ENCODE measurements at places on chromosomes 7 and 10. TPM values are rescaled to one million over a fixed set of nuclear protein-coding genes. Genes with fewer than 3 reads are reported as not detected.
A peak's percentile ranks its signal among the peaks of the same experiment; 100 is the strongest.

CNOT4 gene
- total RNA-seq: 23.3 TPM

CPA4 gene
- not detected for total RNA-seq

PPP1R9A gene
- not detected for total RNA-seq

HKDC1 gene
- 1.4 TPM for total RNA-seq

DNA sequence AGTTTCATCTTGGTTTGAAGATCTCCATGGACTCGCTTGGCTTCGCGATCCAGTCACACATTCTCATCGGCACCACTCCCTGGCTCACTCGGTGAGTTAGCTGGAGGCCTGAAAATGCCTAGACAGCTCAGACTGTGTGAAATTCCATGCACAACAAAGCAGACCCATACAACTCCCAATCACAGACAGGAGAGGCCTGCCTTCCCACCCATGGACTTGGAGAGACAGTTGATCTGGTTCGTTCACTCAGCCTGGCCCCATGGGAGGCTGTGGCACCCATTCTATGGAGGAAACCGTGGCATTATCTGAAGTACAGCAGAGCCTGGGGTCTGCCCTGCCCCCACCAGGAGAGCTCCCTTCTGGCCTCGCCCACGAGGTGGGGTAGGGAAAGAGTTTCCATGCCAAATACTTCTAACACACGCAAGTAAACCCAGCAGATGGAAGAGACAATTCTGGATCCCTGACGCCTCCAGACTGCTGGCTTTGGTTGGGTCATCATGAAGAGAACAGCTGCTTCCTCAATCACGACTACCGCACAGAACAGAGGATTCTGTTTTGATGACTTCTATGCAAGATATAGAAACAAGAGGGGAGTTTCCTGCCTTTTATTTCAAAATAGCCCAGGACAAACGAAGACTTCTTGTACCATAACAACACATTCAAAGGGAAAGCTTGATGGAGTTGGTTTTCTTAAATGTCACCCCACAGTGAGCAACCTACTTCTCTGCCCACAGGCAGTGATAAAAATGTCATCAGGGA lies 15.9 kb downstream of the FAM53B start:
- H3K36me3 ChIP-seq: peaks cover 17% of the 10 kb centered on the region
- peak overlapping the region; percentile 62 for H3K27ac ChIP-seq

DNA sequence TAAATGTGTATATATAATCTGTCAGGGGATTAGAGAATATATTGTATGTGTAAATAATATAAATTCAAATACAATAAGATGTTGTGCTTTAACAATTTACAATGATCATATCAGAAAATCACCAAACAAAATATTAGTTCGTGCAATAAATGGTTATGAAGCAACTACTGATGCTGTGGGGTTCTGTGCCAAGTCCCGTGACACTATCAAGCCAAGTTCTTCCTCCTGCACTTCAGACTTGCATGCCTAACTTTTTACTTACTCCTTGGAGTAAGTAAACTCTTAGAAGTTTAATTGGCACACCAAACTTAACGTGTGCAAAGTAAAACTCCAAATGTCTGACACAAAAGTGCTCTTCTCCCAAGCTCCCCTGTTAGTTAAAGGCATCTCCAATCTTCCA lies 26.5 kb upstream of the TMEM254 start:
- DNase-seq: no peak
- no peaks in the 10 kb centered on the region for H3K4me1 ChIP-seq
- H3K27ac ChIP-seq: no peak overlapping the region
- H3K36me3 ChIP-seq: no peaks in the 10 kb centered on the region

- H3K4me1 ChIP-seq: no peaks in the 10 kb centered on the region
- H3K4me3 ChIP-seq: no peak overlapping the region
- no peak for DNase-seq
Measured at GRCh38 chr10:61018146-61018545, 74.2 kb upstream of the RHOBTB1 start.

DNA sequence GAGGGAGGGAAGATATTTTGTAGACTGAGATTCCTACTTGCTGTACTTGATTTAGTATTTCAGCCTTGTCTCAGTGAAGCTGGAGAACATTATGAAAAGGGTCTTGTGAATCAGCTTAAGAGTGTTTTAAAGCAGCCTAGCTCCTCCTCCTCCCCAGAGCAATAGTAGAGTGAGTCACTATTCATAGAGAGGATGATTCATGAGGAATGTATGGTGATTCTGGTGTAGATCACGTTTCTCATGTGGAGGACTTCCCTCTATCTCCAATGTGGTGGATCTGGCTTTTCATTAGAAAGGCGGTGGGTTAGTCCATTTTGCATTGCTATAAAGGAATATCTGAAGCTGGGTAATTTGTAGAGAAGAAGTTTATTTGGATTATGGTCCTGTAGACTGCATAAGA lies 340.1 kb upstream of the CHRM2 start:
- no peaks in the 10 kb centered on the region for H3K36me3 ChIP-seq
- H3K4me1 ChIP-seq: no peaks in the 10 kb centered on the region
- DNase-seq: no peak
- no peaks in the 10 kb centered on the region for H3K27me3 ChIP-seq
- no peak overlapping the region for H3K27ac ChIP-seq

GRCh38 chr10:80619036-80619435 lies 81.3 kb downstream of the SH2D4B start:
- DNase-seq: no peak
- H3K4me3 ChIP-seq: no peak overlapping the region
- H3K4me1 ChIP-seq: no peaks in the 10 kb centered on the region
- H3K27me3 ChIP-seq: peaks cover 3% of the 10 kb centered on the region
- no peaks in the 10 kb centered on the region for H3K36me3 ChIP-seq
- no peak overlapping the region for H3K27ac ChIP-seq

- no peaks in the 10 kb centered on the region for H3K4me1 ChIP-seq
- DNase-seq: no peak
- H3K27ac ChIP-seq: no peak overlapping the region
- no peak overlapping the region for H3K4me3 ChIP-seq
Measured at GRCh38 chr7:111954474-111955381, 251.5 kb downstream of the DOCK4 start.

DNA sequence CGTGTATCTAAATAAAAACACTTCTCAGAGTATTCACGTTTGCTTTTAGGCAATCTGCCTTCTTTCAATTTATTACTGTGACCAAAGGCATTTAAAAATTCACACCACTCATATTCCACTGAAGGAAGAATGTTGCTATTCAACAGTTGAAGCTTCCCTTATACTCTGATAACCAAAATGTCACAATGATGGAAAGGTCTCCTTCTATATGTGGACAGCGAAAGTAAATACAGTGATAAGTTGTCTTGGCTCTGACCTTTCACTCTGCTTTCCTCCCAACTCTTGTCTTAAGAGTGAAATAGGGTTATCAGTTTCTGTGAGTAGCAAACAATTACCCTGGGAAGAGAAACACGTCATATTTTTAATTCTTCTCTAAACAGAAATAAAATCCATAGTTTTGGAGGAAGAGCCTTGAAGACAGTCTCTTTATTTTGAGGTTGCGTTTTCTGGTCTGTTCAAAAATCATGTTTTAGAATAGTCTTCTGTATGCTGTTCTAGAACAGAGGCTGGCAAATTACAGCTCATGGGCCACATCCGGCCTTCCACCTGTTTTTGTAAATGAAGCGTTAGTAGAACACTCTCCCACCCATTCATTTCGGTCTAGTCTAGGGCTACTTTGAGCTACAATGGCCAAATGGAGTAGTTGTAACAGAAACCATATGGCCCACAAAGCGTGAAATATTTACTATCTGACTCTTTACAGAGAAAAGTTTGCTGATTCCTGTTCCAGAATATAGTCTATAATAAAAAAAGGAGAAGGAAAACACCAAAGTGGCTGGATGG lies 41.3 kb downstream of the ETV1 start:
- no peak overlapping the region for H3K4me3 ChIP-seq
- no peaks in the 10 kb centered on the region for H3K27me3 ChIP-seq
- no peaks in the 10 kb centered on the region for H3K4me1 ChIP-seq
- no peak for DNase-seq
- no peak overlapping the region for H3K27ac ChIP-seq
- no peaks in the 10 kb centered on the region for H3K36me3 ChIP-seq

DNA sequence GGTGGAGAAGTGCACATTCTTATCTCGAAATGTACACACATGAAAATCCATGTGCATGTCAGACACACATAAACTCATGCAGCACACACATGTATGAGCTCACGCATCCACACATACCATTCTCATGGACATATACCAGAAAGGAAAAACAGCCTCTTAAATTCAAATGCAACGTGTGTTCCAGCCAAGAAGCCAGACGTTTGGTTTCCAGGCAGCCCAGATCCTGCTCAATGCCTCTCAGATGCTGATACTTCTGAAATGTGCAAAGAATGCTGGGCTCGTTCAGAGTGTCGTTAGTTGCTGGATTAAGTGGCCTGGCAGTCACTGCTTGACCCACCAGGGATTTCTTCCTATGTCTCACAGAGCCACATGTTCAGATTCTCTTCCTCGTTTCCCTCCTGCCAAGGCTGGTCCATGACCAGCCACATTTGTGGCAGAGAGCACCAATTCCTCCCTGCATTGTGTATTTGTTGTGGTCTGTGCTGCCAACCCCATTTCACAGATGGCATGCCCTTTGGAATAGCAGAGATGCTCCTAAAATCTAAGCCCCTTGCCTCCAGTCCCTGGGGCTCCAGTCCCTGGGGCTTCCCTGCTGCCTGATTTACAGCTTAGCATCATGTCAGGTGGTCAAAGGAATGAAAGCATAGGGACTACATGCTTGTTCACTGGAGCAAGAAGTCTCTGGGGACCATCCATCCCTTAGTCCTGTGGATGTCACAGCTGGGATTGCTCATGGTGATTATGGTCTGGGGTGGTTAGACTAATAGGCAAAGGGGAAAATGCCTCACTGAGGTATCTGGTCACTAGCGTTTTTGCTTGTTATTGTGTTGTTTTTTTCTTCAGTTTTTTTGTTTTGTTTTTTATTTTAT lies 426.6 kb downstream of the PLXNA4 start:
- no peak overlapping the region for H3K4me3 ChIP-seq
- no peak for DNase-seq
- H3K4me1 ChIP-seq: no peaks in the 10 kb centered on the region

GRCh38 chr7:92777993-92778392 lies 58.4 kb downstream of the CDK6 start:
- peaks cover 27% of the 10 kb centered on the region for H3K4me1 ChIP-seq
- no peak for DNase-seq
- no peak overlapping the region for H3K27ac ChIP-seq

- H3K4me1 ChIP-seq: peaks cover 69% of the 10 kb centered on the region
- DNase-seq: no peak
- H3K4me3 ChIP-seq: no peak overlapping the region
Measured at GRCh38 chr7:130420943-130421578, 19.8 kb downstream of the CEP41 start.

GRCh38 chr7:108252177-108252576 lies 122.0 kb upstream of the LAMB4 start:
- no peak overlapping the region for H3K27ac ChIP-seq
- no peak for DNase-seq
- no peak overlapping the region for H3K4me3 ChIP-seq

GRCh38 chr7:91653286-91653685 lies 227.2 kb downstream of the MTERF1 start:
- H3K27me3 ChIP-seq: no peaks in the 10 kb centered on the region
- no peaks in the 10 kb centered on the region for H3K36me3 ChIP-seq
- H3K4me1 ChIP-seq: no peaks in the 10 kb centered on the region

- H3K27ac ChIP-seq: no peak overlapping the region
- H3K4me3 ChIP-seq: no peak overlapping the region
- H3K36me3 ChIP-seq: no peaks in the 10 kb centered on the region
Measured at GRCh38 chr7:22765609-22766008, 38.6 kb downstream of the IL6 start.

GRCh38 chr7:99843808-99844207 lies 16.0 kb downstream of the CYP3A43 start:
- H3K4me1 ChIP-seq: peaks cover 3% of the 10 kb centered on the region
- H3K27ac ChIP-seq: no peak overlapping the region
- DNase-seq: no peak
- peaks cover 11% of the 10 kb centered on the region for H3K27me3 ChIP-seq

- peaks cover 5% of the 10 kb centered on the region for H3K36me3 ChIP-seq
- no peaks in the 10 kb centered on the region for H3K4me1 ChIP-seq
- peaks cover 67% of the 10 kb centered on the region for H3K27me3 ChIP-seq
- DNase-seq: no peak
Measured at GRCh38 chr10:117160567-117160966, 22.5 kb upstream of the VAX1 start.

- DNase-seq: no peak
- no peak overlapping the region for H3K27ac ChIP-seq
- no peak overlapping the region for H3K4me3 ChIP-seq
Measured at GRCh38 chr10:111281516-111281915, 204.7 kb downstream of the ADRA2A start.

GRCh38 chr10:69787681-69788080 lies 14.0 kb upstream of the COL13A1 start:
- DNase-seq: no peak
- H3K4me3 ChIP-seq: no peak overlapping the region
- H3K27ac ChIP-seq: no peak overlapping the region
- H3K4me1 ChIP-seq: peaks cover 2% of the 10 kb centered on the region
- H3K27me3 ChIP-seq: peaks cover 20% of the 10 kb centered on the region

GRCh38 chr10:68096913-68097516 lies 12.3 kb upstream of the MYPN start:
- H3K4me3 ChIP-seq: no peak overlapping the region
- peaks cover 4% of the 10 kb centered on the region for H3K4me1 ChIP-seq
- no peak overlapping the region for H3K27ac ChIP-seq
- no peak for DNase-seq
- H3K36me3 ChIP-seq: no peaks in the 10 kb centered on the region

DNA sequence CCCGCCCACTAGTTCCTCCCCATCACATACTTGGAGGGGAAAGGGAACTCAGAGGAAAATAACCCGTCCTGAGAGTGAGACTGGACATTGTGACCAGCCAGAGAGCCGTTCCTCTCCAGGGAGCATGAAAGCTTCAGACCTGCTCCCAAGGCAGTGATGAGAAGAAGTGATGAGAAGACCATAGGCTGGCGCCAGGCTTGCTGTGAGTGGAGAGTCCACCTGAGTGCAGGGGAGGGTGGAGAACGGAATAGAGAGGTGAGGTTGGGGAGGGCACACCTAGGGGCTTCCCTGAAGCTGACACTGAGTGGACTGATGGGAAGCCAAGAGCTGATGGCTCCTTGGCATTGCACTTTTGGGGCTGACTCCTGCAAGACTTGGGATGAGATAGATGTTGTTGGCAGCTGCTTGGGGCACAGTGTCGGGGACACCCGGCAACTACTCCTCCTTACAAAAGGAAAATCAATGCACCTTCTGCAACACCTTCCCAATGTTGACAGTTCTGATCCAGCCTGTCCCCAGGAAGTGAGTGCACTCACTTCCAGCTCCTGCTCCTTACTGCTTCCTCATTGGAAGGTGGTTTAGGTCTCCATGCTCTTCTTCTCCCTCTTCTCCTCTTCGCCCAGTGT lies 79.4 kb downstream of the EMX2 start:
- H3K27me3 ChIP-seq: peaks cover 7% of the 10 kb centered on the region
- H3K4me3 ChIP-seq: no peak overlapping the region
- no peak for DNase-seq
- H3K27ac ChIP-seq: no peak overlapping the region
